GM20000 (cell line): ENCODE measurements at places on chromosomes 16 and 17.

- DNase-seq = no peak
These were observed 5.8 kb downstream of the C16orf95 start for GRCh38 chr16:87311387-87311786.

DNA sequence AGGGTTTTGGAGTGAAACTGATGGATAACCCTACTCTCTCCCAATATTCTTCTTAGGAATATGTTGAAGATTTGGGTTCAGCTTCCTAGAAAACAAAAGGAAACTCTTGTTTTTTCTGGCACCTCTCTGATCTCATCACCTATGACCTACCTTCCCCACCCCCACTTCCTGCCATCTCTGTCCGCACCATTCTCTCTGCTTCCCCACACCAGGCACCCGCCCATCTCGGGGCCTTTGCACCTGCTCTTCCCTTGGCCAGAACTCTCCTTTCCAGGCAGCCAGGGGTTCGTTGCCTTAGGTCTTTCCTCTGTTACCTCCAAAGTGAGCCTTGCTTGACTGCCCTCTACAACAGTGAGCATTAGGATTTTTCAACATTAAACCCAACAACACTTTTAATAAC lies 159.7 kb downstream of the IRX3 start:
- no peak for DNase-seq

- peak; percentile 57 for DNase-seq
These were observed 34.6 kb downstream of the DCUN1D3 start for GRCh38 chr16:20865420-20866131.

GRCh38 chr17:34958438-34958837 lies 2.8 kb downstream of the CCT6B start:
- no peak for DNase-seq

- DNase-seq = no peak
These were observed 59.9 kb downstream of the LITAF start for GRCh38 chr16:11526655-11527350.

DNA sequence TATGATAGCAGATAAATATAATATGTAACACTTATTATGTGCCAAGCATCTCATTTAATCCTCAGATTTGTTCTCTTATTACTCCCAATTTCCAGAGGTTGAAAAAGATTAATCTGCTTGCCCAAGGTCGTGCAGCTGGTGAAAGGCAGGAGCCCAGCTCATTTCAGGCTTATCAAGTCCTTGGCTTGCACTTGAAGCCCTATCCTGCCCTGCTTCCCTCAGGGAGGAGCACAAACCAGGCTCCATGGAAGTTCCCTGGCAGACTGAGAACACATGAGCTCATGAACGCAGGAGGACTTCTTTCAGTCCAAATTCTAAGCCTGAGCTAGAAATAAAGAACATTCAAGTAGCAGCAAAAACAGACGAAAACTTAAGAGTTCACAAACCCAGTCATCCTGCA lies 74.8 kb downstream of the USP31 start:
- DNase-seq = no peak

GRCh38 chr17:54749157-54749556 lies 151.5 kb upstream of the TOM1L1 start:
- no peak for DNase-seq

GRCh38 chr17:77203436-77203835 lies 62.7 kb downstream of the SEC14L1 start:
- DNase-seq = no peak

DNA sequence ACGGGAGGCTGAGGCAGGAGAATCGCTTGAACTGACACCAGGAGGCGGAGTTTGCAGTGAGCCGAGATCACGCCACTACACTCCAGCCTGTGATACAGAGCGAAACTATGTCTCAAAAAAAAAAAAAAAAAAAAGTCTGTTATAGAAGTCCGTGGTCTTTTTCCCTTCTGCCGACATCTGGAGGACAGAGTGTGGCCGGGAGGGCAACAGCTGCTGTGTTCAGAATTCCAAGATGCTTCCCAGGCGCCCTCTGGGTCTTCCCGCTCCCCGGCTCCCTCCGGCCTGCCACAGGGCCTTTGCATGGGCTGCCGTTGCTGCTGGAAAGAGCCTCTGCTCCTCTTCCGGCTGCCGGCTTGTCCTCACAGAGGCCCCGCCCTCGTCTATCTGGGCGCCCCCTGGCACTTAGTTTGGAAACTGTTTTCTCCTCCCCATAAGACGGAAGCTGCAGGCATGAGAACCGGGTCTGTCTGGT lies 2.4 kb upstream of the CACNA1H start:
- DNase-seq = no peak

GRCh38 chr17:35447499-35447898 lies 1.1 kb downstream of the SLFN13 start:
- DNase-seq = no peak

- no peak for DNase-seq
These were observed 5.0 kb upstream of the KRT13 start for GRCh38 chr17:41510251-41511065.

- no peak for DNase-seq
These were observed 174.6 kb downstream of the AATF start for GRCh38 chr17:37123386-37123785.

DNA sequence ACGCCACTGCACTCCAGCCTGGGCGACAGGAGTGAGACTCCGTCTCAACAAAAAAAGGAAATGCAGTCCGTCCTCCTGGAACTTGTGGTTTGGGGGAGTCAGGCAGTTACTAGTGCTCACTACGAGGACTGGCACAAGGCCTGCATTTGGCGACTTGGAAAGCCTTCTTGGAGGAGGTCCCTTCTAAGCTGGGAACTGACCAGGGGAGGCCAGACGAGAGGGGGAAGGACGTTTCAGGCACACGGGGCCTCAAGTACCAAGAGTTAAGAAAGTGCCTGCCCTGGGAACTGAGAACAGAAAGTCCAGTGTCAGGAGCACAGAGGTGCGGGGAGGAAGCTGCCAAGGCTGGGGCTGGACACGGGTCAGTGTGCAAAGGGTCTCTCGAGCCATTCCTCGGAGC lies 89.9 kb downstream of the ABR start:
- DNase-seq = no peak

- DNase-seq = no peak
These were observed 111.1 kb downstream of the SDK2 start for GRCh38 chr17:73533127-73533526.

DNA sequence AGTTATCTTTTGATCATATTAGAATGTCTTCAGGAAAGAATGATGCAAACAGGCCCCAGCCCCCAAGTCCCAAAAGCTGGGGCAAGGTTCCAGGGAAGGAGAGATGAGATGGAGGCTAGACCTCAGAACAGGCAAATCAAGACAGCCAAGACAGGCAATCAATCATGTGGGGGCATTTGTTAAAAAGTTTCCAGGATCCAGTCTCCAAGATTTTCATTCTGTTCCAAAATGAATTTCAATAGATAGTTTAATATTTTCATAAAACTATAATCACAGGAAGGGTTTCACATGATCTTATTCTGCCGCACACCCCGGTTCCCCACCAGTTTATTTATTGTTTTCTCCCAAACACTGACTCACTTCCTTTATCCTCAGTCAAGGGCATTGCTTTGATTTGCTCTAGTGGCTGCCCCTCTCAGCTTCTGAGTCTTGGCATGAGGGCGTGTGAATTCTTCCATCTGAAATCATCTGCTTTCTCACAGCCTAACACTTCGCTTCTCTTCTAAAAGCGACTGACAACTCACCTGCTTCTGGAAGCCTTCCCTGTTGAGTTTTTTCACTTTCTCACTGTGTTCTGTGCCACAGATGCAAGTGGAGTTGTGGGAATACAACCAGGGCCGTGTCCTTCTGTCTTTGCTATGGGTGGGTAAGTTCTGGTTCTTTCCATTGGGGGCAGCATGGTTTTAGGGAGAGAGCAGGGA lies 12.2 kb upstream of the TERF2 start:
- DNase-seq = no peak

- no peak for DNase-seq
These were observed 3.2 kb downstream of the DLG4 start for GRCh38 chr17:7216242-7217112.

DNA sequence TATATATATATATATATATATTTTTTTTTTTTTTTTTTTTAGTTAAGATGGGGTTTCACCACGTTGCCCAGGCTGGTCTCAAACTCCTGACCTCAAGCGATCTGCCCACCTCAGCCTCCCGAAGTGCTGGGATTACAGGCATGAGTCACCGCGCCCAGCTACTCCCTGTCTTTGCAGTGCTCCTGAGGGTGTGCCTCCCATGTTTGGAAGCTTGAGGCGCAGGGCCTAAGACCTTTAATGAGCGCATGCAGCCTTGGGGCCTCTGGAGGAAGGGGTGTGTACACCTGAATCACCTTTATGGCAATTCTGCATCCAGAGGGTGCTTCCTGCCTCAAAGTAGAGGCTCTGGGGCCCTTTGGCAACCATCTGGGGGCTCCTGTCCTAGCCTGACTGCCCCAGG lies 219.4 kb upstream of the CIBAR2 start:
- no peak for DNase-seq

- DNase-seq = peak; percentile 76
These were observed 685 bp downstream of the FASN start for GRCh38 chr17:82097184-82097918.

DNA sequence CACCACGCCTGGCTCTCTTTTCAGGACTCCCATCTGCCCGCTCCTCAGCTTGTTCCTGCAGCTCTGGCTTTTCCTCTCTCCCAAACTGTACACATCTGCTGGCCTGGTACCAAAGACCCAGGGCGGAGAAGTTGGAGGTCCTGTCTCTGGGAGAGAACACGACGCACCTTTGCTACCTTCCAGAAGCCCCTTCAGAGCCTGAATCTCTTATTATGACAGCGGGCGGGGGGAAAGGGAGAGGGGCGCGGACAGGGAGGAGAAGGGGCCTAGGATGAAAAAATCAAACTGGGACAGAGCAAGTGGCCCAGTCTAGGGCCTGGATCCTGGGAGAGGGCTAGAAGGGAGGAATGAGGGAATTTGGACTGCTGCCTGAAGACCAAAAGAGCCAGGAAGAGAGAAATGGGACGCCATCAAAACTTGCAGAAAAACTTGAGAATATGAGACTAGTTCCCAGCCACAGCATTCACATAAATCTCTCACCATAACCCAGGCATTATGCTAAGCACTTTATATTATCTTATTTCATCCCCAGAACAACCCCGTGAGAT lies 2.5 kb upstream of the PER1 start:
- DNase-seq = no peak

DNA sequence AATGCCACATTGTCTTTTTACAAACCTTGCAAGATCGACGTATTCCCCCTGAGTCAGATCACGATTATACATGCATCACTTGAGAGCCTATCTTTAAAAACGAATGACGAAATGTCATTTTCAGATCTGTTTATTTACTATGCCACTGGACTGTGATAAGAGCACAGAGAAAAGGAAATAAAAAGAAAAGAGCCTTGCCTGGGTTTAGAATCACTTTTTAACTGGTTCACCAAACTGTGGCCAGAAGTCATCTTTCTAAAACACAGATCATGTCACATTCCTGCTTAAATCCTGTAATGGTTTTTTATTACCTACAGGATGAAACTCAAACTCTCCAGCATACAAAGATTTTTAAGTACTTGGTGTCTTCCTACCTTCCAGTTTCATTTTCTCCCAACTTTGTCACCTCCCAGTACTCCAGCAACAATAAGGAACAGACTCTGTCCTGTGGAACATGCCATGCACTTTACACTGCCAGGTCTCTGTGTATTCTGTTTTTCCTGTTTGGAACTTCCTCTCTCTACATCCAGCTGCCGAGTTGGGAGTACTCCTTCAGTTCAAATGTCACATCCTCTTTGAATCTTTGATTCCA lies 91.5 kb downstream of the SNX11 start:
- DNase-seq = no peak

DNA sequence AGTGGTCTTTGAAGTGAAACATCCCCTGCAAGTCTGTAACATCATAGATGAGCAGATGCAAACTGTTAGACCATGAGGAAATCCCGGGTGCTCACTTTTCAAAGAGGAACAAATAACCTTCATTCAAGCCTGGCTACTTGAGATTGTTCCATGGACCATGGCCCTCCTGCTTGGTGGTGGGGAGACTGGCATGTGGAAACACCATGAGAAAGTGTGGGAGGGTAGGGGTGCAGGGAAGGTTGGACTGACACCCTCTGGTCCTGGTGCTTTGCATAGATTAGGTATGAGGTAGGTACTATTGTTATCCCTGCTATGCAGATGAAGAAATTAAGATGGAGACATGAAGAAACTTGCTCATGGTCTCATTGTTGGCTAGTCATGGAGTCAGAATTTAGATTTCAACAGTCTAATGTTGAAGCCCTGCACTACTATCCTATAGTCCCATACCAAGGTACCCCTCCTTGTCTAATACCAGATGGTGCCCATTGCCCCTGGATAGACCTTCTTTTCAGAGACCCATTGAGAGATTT lies 59.0 kb downstream of the SPACA3 start:
- DNase-seq = no peak

DNA sequence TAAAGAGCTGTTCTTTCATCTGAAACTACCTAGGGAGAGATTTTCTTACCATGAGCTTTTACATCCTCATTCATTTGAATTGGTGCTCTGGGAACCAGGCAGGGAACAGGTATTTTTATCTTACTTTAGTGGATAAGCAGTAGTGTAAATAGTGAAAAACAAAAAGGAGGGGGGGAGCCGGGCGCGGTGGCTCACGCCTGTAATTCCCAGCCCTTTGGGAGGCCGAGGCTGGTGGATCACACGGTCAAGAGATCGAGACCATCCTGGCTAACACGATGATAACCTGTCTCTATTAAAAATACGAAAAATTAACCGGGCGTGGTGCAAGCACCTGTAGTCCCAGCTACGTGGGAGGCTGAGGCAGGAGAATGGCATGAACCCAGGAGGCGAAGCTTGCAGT lies 41.0 kb downstream of the HOXB1 start:
- no peak for DNase-seq

DNA sequence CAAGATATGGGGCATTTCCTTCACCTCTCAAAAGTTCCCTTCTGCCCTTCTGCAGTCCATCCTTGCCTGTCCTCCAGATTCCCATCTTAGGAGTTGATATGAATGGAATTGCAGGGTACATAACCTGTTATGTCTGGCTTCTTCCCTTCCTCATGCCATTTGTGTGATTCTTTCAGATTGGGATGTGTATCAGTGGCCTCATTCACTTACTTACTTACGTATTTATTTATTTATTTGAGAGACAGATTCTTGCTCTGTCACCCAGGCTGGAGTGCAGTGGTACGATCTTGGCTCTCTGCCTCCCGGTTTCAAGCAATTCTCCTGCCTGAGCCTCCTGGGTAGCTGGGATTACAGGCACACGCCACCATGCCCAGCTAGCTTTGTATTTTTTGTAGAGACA lies 6.2 kb upstream of the TMEM94 start:
- DNase-seq = no peak

GRCh38 chr17:67784364-67785121 lies 40.8 kb upstream of the BPTF start:
- no peak for DNase-seq

GRCh38 chr16:85245307-85246172 lies 133.3 kb upstream of the CIBAR2 start:
- peak; percentile 78 for DNase-seq
